ENCODE measurements at places on chromosomes 6 and 20.

GRCh38 chr6:105210932-105211531 is 31.2 kb upstream of the POPDC3 start:
- no peak for DNase-seq

DNA sequence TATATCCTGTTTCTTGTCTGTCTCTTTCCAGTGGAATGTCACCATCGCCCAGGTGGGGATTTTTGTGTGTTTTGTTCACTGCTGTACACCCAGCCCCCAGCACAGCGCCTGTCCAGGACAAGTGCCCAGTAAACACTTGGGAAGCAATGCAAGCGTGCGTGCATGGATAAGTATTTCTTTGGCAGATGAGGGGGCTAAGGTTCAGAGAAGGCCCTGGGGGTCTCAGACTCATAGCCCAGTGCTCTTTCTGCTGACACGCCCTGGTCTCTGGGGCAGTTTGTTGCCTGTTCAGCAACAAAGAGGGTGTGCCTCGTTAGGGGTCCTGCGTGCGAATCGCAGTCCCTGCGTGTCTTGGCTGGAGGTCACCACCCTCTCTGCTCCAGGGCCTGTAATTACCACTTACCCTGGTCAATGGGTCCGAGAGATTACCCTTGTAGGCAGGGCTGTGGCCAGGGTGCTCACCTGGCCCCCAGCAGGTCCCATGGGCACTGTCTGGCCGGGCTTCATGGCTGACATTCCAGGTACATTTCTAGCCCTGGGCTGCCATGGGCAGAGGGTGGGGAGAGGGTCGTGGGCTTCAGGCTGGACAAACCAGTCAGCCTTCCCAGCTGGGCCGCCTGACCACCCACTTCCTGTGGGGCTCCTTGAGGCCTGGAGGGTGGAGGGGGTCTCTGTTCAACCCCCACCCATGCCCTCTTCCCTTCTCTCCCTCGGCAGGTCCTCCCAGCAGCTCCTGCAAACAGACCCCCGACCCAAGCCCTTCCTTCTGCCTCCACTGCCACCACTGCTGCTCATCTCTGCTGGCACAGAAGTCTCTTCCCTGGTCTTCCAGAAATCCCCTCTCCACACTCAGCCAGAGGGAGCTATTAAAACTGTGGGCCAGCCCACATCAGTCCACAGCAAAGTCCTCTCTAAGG is 87.1 kb downstream of the CEBPB start:
- no peak for DNase-seq

DNA sequence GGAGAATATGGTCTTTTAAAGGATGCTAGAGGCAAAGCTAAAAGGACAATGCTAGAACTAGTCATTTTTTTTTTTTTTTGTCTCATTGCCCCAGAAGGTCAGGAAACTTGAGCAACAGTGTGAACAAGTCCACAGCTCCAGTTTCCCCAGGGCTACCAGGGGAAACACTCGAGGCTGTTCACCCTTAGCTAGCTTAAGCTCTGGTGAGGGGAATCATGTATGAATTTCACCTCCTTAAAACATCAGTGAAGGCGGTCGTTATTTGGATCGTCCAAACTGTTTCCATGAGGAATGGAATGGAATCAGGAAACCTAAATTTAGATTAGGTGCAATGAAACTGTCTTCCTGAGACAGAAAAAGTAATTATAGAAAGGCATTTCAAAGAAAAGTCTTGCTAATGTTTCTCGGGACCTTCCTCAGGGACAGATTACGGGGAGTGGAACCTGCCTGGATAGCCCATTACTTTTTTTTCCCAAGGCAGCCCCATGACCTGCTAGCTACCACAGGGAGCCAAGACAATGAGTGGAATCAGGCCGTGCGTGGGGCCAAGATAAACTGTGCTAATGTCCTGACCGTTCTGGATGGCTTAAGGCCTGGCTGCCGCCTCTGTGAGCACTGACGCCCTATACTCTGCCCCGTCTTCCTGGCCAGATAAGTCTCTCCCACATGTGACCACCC is 164.8 kb upstream of the SGK1 start:
- DNase-seq = peak; percentile 51

- DNase-seq = no peak
These were observed 11.5 kb downstream of the LPIN3 start for GRCh38 chr20:41352106-41352505.

GRCh38 chr6:47044397-47044796 is 2.3 kb upstream of the ADGRF1 start:
- no peak for DNase-seq

GRCh38 chr20:44117296-44118184 is 69.4 kb downstream of the JPH2 start:
- DNase-seq = no peak

DNA sequence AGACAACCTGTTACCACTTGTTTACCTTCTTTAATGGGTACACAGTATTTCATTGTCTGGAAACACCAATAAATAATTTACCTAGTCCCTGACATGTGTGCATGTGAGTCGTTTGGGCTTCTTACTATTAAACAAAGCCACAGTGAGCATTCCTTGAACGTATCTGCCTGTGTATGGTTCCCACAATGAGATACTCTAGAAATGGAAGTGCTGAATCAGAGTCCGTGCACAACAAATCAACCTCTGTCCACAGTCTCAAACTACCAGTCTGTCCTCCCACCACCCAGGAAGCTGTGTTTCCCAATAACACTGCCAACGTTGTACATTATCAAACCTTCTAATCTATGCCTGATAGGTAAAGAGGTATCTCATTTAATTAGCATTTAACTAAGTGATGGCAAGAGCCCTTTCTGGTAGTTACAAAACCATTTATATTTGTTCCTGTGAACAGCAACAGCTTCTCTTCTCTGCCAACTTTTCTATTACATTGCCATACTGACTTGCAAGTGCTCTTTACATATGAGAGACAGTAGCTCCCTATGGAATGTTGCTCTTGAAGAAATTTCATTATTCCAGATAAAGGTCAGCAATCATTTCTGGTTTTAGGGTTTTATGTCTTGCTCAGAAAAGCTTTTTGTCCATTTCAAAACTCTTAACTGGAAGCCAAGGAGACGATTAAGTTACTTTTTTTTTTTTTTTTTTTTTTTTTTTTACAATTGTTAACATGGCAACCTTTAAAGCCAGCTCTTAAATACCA is 14.7 kb downstream of the JAG1 start:
- DNase-seq = no peak

DNA sequence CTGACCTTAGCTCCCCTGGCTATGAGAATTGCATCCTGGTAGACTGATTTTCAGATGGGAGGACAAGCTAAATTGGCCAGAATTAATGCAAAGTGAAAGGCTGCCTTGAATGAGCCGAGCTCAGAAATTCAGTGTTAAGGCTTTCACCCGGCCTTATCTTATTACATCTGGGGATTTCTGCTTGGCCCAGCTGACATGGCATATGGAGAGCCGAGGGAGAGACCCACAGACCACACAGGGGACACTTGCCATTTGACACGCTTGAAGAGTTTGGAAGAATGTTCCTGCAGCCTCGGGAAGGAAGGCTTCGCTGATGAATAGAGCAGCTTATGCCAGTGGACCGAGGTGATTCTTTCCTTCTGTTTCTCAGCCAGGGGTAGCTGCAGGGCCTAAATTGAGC is 9.0 kb downstream of the MOCS3 start:
- DNase-seq = no peak

GRCh38 chr20:11544029-11544678 is 373.5 kb upstream of the BTBD3 start:
- DNase-seq = peak; percentile 73

DNA sequence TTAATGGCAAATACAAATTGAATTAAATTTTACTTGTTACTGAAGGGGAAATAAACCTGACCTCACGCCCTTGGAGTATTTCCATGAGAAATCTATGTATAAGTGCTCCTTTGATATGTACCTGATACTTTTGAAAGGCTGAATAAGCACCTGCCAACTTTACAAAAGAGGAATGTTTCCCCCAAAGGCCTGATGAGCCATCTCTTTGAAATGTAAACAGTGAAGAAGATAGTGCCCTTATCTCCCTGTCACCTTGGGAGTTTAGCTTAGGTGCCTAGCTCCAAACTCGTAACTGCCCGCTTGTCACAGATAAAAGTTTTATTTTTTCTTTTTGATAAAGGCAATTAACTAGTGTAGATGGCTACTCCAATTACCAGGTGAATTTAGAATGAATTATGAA is 1.1 kb upstream of the ZNF343 start:
- no peak for DNase-seq

DNA sequence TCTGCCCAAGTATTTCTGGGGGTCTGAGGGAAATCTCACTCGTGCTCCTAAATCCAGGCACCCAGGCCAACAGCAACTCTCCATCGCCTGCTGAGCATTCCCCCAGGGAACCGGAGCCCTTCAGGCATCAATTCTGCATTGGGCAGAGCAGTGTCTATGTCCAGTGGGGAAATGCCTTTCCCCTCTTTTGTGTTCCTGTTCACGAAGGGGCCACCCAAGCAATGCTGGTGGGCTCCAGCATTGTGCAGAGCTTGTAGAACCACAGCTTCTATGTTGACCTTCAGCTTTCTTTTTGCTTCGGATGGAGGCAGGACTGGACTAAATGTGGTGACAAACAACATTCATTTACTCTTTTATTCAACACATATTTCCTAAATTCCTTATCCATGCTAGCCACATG is 27.2 kb upstream of the DDR1 start:
- no peak for DNase-seq

DNA sequence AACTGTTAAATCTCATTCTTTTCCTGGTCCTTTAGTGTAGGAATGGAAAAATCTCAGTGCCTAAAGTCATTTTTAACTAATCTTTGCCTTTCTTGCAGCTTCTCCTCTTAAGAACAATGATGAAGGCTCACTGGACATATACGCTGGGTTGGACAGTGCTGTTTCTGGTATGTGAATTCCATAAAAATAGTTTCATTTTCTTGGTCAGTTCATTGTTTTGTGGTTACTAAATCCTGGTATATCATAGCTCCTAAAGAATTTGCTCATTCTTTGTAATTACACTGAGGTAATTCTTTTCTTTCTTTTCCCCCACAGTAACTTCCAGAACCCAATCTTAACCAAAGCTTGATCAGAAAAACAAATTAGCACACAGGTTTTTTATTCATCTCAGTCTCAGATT is 23.4 kb downstream of the CASP8AP2 start:
- no peak for DNase-seq

DNA sequence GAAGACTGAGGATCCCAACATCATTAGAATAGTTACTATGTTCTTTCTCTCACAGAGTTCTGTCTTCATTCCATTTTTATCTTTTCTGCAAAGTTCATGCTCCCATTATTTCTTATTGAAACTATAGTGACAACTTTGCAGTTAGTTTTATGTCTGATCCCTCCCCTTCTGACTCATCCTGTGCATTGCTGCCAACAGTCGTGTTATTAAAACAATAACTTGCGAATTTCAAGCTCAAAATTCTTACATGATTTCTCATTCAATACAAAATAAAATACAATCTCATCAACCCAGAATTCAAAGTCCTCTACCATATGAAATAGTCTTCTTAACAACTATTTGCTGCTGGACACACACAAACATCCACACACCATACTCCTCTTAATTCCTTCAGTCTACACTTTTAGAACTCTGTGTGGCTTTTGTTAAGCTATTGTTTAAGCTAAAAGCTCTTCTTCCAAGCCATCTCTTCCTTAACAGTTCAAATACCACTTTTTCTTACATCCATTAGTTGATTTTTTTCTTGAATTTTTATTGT is 261.4 kb upstream of the IRAK1BP1 start:
- no peak for DNase-seq

DNA sequence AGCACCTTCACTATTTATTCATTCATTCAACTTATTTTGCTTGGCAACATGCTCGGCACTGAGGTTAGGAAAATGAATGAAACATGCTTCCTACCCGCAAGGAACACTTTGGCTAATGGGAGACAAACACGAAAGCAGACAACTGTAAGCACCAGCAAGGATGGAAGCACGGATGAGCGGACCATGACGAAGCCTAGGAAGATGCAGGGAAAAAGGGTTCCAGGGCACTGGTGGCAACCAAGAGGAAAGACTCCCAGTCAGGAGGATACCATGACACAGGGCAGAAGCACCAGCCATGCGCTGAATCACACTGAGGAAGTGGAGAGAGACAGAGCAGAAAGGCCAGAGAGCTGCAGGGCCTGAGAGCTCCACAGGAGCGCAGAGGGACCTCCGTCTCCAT is 9.8 kb downstream of the PDE10A start:
- no peak for DNase-seq

DNA sequence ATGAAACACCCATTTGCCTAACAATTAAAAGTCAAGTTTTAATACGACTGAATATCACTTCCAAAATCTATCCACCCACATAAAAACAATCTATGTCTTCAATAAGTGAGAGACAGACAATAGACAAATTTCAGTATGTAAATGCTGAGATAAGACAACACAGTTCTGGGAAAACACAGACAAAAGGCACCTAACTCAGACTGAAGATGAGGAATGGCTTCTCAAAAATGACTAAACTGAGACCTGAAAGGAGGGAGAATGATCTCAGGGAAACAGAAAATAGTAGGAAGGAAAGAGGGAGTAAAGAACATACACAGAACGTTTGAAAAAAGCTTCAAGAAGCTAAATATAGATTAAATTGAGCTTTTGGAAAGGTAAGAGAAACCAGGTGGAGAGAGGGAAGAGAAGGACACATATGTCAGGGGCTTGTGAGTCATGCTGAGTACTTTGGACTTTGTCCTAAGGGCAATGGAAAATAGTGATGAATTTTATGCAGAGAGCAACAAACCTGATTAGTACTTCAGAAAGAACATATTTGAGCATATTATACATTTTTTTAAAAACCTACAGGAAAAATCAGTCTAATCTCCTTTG is 16.1 kb downstream of the LMBRD1 start:
- DNase-seq = no peak

GRCh38 chr6:74764486-74764885 is 441.4 kb downstream of the COL12A1 start:
- DNase-seq = no peak

GRCh38 chr6:35220711-35221110 is 7.0 kb downstream of the SCUBE3 start:
- no peak for DNase-seq

- no peak for DNase-seq
These were observed 133.1 kb upstream of the PRDM1 start for GRCh38 chr6:105952772-105953690.

DNA sequence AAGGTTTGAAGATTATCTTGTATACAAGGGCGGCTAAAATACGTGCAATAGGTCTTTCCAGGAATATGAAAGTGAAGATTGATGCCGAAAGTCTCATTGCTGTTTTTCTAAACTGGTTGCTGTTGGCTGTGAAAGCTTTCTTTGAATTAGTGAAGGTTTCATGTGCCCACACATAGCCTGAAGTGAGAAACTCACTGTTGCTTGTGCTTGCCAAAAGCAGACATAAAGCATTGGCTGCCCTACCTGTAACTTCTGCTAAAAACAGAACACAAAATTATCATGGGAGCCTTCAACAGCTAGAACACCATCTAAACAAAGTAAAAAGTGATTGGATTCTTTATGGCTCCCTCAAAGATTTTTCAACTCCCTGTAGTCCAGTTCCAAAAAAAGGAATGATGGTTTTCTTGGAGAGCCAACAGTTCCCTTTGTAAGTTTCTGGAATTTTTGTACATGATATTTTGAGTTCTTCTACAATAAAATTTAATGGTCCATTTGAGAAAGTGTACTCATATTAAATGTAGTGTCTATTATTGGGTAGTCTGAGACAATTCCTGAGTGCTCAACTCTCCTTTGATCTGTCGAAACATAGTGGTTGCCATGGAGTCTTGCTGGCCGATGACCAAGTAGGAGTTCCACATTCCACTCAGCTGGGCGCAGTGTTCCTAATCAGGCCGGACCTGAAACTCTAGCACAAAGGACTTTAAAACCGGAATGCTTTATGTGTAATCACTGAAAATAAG is 68.5 kb downstream of the PLEKHG1 start:
- DNase-seq = peak; percentile 87

GRCh38 chr6:74249658-74250057 is 553.7 kb downstream of the CD109 start:
- no peak for DNase-seq

- DNase-seq = no peak
These were observed 492 bp upstream of the RNF39 start for GRCh38 chr6:30075790-30076732.

All from hindlimb muscle (tissue), 1 donor.